ENCODE measurements at places on chromosomes 5 and 9.

GRCh38 chr9:90204128-90204831, 438.3 kb downstream of the DIRAS2 start:
- DNase-seq: no peak

DNA sequence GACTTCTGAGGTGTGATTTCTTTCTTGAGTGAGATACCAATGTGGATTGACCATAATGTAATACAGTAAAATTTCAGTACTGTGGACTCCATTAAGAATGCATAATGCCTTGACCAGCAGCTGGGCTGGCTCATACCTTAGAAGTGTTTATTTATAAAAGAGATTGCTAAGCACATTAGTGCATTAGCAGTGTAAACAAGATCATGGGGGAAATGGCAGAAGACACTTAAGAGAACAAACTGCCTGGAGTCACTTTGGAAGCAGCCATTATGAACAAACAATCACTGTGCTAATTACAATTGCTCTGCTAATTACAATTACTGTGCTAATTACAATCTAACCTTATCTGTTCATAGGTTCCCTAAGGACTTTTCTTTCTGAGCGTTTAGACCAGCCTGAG, 104.2 kb downstream of the TRIM32 start:
- DNase-seq: no peak

DNA sequence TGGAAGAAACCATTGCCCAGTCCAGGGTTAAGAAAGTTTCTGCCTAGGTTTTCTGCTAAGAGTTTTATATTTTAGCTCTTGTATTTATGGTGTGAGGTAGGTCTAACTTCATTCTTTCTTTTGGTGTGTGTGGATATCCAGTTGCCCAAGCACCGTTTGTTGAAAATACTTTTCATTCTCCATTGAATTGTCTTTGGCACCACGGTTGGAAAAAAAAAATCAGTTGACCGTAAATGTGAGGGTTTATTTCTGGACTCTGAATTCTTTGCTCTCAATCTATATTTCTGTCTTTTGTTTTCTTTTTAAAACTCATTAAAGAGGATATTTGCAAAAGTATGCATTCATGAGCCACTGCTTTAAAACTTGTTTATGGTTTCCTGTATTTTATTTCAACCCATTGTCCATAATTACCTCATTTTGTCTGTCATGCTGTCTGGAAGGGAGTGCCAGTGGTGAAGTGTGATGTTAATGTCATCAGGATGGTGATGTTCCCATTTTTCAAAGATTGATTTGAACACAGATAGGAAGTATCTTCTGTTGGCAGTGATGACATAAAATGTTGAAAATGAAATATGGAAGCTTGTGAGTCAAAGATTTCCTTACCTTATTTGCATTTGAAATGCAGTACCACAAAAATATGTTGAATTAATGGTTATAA, 33.9 kb downstream of the HABP4 start:
- no peak for DNase-seq

- DNase-seq: no peak
Observed at GRCh38 chr5:161051920-161052500, 200.0 kb upstream of the ATP10B start.

DNA sequence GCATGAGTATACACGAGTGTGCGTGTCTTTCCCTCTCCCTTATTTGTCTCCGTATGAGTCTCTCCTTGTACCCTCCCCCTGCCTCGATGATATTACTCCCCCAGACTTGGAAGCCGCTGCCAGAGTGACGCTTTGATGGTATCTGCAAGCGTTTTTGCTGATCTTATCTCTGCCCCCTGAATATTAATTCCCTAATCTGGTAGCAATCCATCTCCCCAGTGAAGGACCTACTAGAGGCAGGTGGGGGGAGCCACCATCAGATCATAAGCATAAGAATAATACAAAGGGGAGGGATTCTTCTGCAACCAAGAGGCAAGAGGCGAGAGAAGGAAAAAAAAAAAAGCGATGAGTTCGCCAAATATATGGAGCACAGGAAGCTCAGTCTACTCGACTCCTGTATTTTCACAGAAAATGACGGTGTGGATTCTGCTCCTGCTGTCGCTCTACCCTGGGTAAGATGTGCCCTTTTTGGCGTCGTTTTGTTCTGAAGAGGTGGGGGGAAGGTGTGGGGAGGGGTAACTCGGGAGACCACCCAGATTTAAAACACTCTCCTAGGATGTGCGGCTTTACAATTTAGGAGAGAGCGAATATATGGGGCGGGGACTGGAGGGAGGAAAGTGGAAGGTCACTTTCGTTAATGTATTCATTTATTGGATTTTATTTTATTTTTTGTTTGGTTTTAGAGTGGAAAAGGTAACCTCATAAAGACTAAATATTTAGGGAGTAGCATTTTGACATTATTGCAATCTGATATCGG, at the start of gene GABRG2:
Gene GABRG2, plus strand, starts transcription at position 119 of the 757 bp plus-strand sequence. Its CDS starts 227 bp downstream, at position 346.
- DNase-seq: no peak

- DNase-seq: no peak
Observed at GRCh38 chr5:178209334-178210072, 5.2 kb downstream of the HNRNPAB start.

DNA sequence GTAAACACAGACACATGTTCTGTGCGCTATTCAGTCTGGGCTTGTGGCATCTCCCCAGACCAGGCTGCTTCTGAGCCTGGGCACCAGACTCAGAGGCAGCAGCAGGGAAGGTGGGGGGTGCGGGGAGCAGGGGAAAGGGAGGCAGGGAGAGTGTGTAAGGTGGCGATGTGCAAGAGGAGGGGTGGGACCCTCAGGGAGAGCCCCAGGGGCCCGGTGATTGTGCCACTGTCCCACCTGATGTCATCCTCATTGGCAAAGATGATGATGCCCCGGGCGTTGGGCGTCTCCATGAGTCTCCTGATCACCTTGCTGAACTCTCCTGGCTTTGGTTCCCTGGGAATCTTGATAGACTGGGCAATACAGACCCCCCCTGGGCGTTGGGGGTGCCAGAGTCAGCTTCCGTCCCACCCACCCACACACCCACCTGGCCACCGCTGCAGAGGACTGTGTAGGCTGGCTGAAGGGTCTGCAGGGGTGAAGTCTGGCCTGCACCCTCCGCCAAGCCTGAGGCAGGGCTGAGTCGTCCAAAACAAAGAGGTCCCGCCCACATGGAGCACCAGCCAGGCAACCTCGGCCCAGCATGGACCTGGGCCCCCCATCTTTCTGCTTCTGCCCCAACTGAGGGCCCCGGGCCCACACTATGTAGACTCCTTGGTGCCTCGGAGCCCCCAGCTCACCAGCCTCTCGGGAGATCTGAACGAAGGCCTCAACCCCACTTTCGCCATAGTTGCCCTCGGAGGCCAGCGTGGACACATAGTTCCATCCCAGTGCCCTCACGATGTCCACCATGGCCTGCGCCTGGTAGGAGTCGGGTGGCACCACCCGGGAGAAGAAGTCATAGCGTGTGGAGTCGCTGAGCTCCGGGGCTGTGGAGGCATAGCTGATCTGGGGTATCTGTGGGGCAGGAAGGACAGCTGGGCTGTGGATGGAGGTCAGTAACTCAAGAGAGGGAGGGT, 3.7 kb downstream of the GRM6 start:
- DNase-seq: no peak

- no peak for DNase-seq
Observed at GRCh38 chr5:40346901-40347300, 332.8 kb upstream of the PTGER4 start.

GRCh38 chr5:133612249-133612860, at the start of gene FSTL4:
TSS of gene FSTL4 (minus strand) at chr5:133612541.
- no peak for DNase-seq

- DNase-seq: no peak
Observed at GRCh38 chr5:14724633-14725032, 60.1 kb downstream of the OTULIN start.

DNA sequence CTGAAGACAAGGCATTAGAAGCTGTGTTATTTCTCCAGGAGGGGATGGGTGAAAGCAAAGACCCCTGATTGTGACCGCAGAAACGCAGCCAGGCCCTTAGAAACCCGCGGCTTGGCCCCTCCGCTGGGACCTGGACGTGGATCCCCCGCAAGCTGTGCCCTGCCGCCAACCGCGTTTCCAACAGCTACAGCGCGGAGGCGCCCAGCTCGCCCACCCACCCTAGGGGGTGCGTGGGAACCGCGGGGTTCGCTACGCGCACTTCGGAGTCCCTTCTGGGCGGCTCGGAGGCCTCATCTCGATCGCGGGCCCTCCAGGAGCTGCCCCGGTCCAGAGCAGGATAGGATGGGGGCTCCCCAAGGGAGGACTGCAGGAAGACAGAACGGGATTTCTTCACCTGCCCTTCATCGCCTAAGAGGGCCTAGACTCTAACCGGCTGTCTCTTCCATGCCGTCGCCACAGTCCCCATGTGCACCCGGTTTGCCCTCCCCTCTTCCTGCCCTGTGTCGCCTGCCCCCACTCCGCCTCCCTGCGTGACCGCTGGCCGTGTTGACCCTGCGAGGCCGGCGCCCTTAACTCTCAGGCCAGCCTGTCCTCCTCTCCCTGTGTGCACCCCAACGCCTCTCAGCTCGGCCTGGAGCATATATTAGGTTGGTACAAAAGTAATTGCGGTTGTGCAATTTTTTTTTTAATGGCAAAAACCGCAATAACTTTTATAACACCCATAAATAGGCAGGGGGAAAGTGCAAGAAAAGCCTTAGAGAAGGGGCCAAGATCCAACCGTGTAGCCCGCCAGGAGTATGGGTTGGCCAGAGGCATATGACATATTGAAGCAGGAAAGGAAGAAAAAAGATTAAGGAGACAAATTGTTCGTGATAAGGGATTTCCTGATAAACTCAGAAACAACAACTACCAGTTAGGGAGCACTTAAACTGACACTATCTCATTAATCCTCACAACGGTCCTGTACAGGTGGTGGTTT, 68.1 kb upstream of the FREM1 start:
- no peak for DNase-seq

- DNase-seq: no peak
Observed at GRCh38 chr5:164233791-164234190, 728.4 kb downstream of the MAT2B start.

- DNase-seq: no peak
Observed at GRCh38 chr9:70105147-70105546, 61.5 kb downstream of the MAMDC2 start.

GRCh38 chr5:83337453-83338035, 134.0 kb upstream of the VCAN start:
- DNase-seq: no peak

DNA sequence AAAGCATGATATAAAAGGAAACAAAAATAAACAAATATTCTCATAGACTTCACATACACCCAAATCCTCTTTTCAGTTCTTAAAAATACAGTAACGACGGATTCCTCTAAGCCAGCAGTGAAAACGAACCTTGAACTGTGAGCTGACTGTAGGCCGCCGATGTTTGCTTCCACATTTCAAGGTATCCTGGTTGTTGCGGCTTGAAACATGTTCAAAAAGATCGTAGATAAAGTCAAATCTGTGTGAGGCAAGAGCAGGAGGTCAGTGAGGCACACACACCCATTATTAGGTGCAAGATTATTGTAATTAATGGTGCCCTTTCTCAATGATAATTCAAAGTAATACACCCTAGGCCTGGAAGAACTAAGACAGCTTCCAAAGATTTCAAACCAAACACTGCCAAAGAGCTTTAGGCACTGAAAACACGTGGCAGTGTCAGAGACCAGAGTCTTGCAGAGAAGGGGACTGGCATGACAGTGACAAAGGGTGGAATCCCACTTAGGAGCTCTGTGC, 141.2 kb upstream of the RETREG1 start:
- no peak for DNase-seq

DNA sequence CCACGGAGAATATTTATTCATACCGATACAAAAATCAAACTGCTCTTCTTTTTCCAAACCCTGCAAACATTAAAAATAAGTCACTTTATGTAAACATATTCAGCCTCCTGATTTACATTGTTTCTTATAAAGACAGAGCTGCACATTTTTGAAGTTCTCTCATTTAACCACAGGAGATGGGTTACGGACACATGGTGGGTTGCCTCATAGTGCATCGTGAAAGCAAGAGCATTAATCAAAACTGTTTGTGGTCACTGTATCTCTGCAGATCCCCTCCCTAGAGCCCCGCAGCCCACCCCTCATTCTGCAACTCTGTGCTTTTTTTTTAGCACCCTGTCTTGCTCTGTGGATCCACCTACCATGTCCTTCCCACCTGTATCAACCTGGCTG, 43.3 kb upstream of the EQTN start:
- DNase-seq: no peak

DNA sequence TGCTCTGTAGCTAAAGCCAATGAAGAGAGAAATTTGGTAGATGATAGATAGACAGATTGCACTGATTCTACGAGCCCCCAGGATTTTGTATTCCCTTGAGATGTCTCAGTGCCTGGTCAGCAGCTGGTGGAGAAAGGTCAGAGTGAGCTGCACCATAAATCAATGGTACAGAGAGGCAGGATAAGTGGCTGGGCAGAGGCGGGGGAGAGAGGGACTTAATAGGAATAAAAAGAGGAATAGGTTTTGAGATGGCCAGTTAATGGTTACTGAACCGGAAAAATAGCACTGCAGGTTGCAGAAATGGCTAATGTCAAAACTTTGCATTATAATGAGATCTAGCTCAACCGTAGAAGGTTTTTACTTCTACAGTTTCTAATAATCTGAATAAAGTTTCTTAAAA, 47.9 kb upstream of the SLC12A2 start:
- DNase-seq: no peak

DNA sequence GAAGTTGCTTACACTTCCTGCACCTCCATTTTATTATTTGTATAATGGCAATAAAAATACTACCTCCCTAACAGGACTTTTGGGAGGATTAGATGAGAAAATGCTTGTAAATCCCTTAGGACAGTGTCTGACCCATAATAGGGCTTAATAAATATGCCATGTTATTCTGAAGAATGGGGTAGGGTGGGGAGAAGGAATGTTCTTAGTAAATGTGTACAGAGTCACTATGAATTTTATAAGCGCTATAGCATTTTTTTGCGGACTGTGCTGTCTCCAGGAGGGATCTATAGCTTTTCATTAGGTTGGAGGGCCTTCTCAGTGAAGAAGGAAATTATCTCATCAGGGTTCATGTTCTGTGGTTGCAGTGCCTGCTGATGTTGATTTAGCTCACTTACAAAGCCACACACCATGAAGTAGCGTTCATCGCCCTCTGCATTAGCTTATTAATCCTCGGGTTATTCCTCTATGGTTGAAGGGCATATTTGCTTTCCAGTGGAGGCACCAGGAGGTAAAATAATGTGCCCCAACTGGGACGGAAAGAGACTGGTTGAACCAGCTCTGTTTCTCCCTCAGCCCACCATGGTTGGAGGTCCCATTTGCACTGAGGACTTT, 497.1 kb downstream of the ARHGEF28 start:
- DNase-seq: no peak

GRCh38 chr9:99822109-99822805, 572 bp downstream of the NR4A3 start:
- peak; percentile 36 for DNase-seq

DNA sequence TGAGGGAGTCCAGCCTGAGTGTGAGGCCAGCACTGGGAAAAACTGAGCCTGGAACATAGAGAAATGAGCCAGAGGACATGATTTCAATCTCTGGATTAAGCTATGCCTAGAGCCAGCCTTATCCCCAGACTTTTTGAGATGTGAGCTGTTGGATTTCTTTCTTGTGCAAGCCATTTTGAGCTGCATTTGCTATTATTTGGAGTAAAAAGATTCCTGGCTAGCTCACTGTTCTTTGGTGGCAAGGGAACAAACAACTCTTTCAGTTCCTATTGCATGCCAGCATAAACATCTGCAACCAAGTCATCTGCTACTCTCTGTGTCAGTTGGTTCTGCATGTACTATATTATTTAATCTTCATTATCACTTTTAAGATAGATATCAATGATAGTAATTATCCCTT, 70.1 kb upstream of the MAN2A1 start:
- no peak for DNase-seq

- DNase-seq: no peak
Observed at GRCh38 chr9:95648225-95648624, 131.5 kb upstream of the PTCH1 start.

- no peak for DNase-seq
Observed at GRCh38 chr9:135886147-135886981, 21.0 kb downstream of the CAMSAP1 start.

All from activated gamma-delta T cell treated with Interleukin-2 at 50 U/mL for 16 hours (primary cell).